ENCODE measurements at places on chromosomes 2 and 18.

DNA sequence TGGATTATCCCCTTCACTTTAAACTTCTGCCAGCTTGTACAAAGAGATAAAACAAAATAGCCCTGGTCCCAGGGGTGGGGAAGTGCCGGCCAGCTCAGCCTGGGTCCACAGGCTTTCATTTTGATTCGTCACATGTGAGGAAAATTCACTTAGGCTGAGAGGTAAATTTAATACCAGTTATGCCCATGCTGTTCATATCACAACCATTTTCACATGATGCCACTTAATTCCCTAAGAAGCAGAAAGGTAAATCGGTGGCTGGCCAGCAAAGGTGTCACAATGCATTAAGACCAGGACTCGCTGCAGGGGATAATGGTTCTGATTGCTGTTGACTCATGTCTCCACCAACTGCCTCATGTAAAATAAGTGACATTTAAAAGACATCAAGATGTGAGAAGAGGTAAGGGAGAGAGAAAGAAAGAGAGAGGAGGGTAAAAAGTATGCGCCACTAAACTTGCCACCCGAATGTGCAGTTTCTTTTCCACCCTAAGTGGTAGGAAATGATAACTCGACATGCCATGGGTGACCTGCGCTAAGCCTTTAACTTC, 261.0 kb upstream of the SIX3 start:
- no peak for DNase-seq

GRCh38 chr2:24238158-24238557, 63.3 kb downstream of the FAM228A start:
- no peak for DNase-seq

- no peak for DNase-seq
Measured at GRCh38 chr2:54898456-54899226, 151.6 kb downstream of the RTN4 start.

DNA sequence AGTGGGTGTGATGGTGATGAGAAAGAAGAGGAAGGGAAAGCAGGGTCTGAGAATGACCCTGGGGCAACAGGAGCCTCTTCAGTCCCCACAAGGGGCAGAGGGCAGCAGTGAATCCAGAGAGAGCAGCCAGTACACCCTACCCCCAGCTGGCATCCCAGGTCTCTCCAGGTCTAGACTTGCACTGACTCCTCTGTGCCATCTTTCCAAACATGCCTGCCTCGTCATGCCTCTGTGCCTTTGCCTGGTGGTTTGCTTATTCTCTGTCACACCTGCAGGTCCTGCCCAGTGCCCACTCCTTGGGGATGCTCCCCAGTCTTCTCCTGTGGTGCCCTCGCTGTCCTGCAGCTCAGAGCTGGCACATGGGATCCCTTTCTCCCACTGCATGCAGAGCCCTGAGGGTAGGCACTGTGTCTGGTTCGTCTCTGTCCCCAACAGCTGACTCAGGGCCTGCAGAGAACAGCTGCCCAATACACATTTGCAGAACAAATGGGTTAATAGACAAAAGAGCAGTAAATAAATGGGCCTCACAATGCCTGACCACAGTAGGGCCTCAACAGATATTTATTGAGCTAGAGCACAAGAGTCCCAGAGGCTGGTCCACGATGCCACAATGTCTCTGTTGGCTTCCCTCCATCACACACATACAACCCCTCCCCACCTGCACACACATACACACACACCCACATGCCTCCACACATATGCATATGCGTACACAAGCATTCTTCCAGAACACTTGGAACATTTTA, 89.8 kb downstream of the HS1BP3 start:
- no peak for DNase-seq

DNA sequence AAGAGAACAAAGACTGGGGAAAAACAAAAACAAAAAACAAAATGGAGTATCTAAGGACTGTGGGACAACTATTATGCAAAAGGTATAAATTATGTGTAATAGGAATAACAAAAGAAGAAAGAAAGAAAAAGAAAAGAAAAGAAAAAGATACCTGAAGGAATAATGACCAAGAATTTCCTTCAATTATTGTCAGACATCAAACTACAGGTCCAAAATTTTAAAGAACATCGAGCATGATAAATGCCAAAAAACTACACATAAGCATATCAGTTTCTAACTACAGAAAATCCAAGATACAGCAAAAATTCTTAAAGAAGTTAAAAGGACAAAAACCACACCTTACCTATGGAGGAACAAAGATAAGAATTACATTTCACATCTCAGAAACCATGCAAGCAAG, 93.0 kb downstream of the SPIRE1 start:
- DNase-seq: no peak

DNA sequence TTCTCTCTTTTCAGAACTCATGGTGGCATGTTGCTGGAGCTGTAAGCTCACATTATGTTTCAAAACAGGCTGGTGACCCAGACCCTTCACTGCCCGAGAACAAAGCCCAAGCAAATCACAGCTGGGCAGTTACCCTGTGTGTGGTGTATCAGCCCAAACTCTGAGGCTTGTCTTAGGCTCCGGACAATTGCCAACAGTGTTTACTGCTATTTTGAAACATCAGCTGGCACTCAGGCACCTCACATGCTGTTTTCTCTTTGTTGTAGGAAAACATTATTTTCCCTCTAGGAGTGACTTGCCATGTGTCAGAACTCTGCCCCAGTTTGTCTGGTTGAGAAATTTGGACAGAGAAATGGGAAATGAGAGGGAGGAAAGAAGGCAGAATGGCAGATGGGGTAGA, 237.6 kb upstream of the APCDD1 start:
- DNase-seq: no peak

GRCh38 chr18:3869848-3870247, 419.9 kb downstream of the TGIF1 start:
- DNase-seq: peak; percentile 14

- DNase-seq: no peak
Measured at GRCh38 chr2:126866451-126866850, 32.2 kb upstream of the TEX51 start.

DNA sequence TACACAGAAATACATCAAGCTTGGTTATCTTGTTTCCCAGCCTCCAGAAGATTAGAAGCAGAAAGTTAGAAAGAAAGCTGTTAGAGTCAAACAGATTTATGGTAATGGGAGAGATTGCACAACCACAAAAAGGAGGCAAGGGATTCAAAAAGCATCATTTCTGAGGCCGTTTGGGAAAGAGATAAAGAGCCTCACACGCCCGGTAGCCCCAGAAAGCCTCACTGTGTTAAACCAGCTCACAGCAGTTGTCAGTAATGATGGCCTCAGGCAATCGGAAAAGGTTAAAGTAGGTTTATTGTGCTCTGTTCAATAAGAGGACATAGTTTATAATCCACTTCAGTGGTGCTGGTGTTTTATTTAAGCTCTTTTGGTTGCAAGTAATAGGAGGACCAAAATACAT, 111.3 kb downstream of the DCC start:
- no peak for DNase-seq

DNA sequence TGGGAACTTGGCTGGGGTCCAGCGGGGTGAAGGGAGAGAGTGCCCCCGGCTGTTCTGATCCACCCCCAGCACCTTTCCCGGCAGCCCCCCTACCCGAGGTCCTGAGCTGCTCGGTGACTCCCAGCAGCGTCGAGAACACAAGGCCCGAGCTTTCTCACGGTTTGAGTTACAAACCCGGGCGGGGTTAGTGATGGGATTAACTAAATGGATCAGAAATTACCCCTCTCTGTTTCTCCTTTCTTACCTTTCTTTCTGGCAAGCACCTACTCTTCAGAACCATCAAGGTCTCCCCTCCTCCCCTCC, 139.4 kb upstream of the GPC1 start:
- no peak for DNase-seq

GRCh38 chr2:65991381-65992197, 443.3 kb upstream of the MEIS1 start:
- DNase-seq: no peak

- no peak for DNase-seq
Measured at GRCh38 chr2:103526757-103527156, 764.9 kb downstream of the TMEM182 start.

GRCh38 chr2:15783489-15783888, 156.9 kb upstream of the MYCN start:
- DNase-seq: no peak

GRCh38 chr2:129467012-129467779, 512.3 kb upstream of the RAB6C start:
- DNase-seq: no peak

- no peak for DNase-seq
Measured at GRCh38 chr2:65300134-65300760, 72.6 kb downstream of the ACTR2 start.

- no peak for DNase-seq
Measured at GRCh38 chr2:168180914-168181313, 66.5 kb downstream of the STK39 start.

DNA sequence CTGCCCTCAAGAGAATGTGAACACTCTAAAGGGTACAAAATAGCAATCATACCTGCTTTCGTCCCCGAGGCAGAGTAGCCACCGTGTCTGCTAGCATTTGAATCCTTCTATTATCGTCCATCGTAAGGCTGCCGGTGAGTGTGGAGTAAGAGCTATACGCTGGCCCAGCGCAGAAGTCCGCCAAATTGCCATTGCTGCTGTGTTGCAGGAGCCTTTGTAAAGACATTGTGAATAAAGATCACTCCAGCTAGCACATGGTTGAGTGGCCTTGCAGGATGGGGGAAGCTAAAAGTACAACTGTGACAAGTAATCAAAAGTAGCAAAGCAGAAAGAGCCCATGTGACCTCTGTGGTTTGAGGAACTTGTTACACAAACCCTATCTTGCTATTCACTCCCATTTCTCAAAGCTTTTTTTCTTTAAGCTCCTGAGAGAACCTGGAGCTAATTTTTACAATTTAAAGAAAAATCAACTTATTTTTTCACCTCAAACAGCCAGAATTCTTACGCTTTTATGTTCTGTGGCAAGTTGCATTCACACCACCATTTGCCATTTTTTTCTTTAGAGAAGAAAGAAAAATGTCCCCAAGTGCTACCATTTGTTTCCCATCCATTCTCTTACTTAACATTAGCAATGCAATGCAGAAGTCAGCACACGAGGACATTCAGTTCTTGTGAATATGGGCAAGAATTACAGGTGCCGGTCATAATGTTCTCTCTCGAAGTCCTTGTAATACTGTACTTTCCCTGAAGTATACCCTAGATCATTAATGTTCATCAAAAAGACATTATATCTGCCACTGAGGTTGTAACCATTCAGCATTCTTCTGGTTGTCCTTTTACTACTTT, at the start of gene CYTIP:
TSS of gene CYTIP (minus strand) at position 295 of the 846 bp plus-strand sequence. CDS start at position 226, 69 bp downstream.
- peak; percentile 86 for DNase-seq

DNA sequence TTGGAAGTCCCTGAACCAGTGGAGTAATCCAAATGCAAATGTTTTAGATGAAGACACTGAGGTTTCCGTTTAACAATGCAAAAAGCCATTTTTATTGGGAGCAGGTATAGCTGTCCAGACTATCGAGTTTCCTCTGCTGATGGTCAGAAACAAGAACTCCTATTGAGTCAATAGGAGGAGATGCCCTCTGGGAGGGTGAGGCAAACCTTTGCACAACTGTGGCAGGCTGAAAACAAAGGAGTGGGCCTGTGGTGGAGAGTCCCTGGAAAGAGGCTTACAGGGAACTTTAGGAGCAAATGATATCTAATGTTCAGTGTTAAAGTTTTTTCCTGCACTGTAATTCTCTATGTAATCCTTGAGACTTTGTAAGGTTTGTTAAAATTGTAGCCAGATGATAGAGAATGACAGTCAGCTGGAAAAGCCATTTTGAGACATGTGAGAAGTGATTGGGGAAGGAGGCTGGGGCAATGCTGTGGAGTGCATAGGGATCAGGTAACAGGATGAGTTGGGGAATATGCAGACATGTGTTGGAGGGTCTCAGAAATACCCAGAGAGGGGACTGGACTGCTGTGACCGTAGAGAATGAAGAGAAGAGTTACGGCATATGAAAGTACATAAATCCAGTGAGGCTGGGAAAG, 15.1 kb upstream of the EML4 start:
- no peak for DNase-seq

DNA sequence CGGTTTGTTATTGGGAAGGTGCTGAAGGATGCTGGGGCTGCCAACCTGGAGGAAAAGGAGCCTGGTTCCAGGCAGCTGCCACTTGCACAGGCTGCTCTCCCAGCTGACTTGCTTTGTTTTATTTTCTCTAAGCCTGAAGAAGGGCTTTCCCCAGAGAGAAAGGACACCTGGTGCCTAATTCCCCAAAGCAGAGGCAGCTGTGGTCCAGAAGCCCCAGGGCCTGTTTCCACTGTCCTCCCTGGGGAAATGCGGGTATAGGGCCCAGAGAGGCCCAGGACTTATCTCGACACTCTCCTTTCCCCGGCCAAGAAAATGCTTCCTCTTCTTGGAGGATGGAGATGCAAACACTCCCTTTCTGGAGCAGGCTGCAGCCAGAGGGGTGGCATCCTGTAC, 30.1 kb downstream of the INO80C start:
- DNase-seq: no peak

DNA sequence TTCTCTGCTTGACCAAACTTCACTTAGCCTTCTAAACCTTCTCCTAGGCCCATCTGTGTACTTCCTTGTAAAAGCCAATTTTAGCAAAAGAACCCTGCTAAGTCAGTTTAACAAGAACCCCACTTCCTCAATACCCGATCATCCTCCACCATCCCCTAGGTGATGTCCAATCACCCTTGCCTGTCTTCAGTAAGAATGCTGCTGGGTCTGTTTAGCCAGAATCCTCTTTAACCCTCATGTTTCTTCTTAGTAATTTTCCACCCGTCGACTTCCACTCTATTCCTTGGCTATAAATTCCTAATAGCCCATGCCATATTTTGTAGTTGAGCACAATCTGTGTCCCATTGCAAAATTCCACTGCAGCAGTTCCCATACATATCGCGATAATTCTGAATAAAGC, 780.0 kb upstream of the RAB6C start:
- no peak for DNase-seq

DNA sequence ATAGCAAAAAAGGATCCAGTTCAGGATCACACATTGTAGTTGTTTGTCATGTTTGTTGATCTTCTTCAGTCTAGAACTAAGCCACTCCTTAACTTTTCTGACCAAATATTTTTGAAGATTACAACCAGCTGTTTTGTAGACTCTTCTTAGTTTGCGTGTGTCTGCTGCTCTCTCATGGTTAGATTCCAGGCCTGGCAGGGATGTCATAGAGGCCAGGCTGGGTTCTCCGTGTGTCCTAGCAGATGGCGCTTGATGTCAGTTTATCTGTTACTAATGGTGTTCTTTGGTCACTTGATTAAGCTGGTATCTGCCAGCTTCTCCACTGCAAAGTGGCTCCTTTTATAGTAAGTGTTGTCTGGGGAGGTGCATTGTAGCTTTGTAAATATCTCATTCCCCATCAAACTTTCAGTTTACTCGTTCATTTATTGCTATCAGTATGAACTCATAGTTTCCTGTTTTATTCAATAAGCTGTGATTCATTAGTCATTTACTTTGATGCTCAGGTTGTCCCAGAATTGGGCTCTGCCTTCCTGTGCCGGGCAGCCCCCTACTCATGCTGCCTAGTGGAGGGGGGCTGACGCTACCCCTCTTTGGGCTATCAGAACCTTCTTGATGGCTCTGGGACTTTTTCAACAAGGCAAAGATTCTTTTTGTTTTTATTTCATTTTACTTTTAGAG, 42.1 kb downstream of the GRHL1 start:
- DNase-seq: no peak

GRCh38 chr2:29449499-29449898, 334.3 kb downstream of the CLIP4 start:
- no peak for DNase-seq
